ENCODE measurements at places on chromosomes 6 and 20. TPM values are rescaled to one million over a fixed set of nuclear protein-coding genes. Genes with fewer than 3 reads are reported as not detected.

RBM24 gene
- 201 TPM for total RNA-seq

FKBP1C gene
- not detected for total RNA-seq

VSX1 gene
- total RNA-seq: not detected

HLA-DPB1 gene
- total RNA-seq: 9.9 TPM

PRSS16 gene
- 1.6 TPM for total RNA-seq

TREML2 gene
- 0.10 TPM for total RNA-seq

LCA5 gene
- 9.1 TPM for total RNA-seq

RFX6 gene
- total RNA-seq: not detected

MAPK13 gene
- 12.2 TPM for total RNA-seq

PRICKLE4 gene
- total RNA-seq: 4.4 TPM

Data from tongue (tissue), 3 donors.